ENCODE measurements at places on chromosomes 16 and 17.

GRCh38 chr17:73743518-73744201 is 99.4 kb upstream of the SDK2 start:
- DNase-seq = no peak

- no peak for DNase-seq
Measured at GRCh38 chr17:69516911-69517310, 102.4 kb downstream of the MAP2K6 start.

DNA sequence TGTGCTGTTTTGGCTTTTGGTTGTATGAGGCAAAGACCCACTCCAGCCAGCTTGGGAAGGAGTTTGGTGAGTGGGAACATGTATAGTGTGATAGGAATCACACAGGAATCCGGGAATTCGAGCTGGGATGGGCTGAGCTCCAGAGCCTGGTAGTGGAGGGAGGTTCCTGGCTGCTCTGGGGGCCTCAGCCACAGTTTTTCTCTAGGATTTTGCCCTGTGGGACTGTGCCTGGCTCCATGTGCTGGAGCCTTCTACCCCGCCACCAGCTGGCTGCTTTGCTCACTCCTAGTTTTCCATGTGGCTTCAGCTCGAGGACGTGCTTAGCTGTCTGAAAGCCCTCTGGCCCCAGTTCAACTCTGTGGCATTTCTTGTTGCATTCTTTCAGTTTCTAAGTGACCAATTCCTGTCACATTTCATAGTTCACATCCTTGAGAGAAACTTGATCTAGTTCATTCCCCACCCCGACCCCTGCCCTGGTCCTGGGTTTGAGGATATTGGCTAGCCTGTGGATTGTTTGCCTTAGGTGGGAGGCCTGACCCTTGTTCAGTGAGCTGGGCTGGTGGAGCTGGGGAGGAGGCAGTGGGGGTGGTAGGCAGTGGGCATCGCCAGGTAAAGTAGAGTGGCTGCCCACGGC is 5.0 kb downstream of the SEC14L1 start:
- no peak for DNase-seq

- no peak for DNase-seq
Measured at GRCh38 chr16:70570967-70571570, 47.5 kb downstream of the SF3B3 start.
